ENCODE measurements at places on chromosomes 5 and 9.

- DNase-seq = no peak
Measured at GRCh38 chr5:61084658-61085057, 77.6 kb downstream of the SMIM15 start.

GRCh38 chr9:92974161-92974661, 26.9 kb downstream of the FGD3 start:
- DNase-seq = no peak

GRCh38 chr5:40937075-40937474, 27.8 kb downstream of the C7 start:
- DNase-seq = no peak

DNA sequence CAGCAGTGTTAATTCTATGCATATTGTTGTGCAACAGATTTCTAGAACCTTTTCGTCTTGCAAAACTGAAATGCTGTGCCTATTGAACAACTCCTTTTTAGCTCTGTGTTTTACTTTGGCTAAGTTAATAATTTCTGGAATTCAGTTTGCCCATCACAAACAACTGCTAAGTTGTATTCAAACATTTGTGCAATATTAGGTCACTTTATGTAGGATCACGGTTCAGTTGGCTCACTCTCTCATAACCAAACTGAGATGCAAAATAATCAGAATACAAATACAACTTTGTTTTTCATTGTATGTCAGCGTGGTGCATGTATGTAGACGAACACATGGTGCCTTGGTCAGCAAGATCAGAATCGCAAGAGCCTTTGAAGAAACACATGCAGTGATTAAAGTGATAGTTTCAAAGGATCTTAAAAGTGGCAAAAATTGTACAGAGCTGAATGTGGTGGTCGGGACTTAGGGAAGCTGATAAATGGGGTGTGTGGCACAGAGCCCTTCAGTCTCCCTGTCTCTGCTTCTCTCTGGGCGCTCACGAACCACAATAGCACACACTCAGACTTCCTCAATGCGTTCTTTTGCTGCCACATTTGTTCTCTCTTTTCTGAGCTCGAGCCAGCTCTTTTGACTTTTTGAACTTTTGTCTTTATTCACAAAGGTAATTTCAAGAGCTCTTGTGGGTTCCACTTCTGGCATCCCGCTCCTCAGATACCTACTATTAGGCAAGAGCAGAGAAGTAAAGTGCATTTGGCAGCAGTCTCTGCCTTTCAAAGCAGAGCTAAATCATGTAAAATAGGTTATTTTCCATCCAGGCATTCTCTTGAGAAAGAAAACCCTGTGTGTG, 112.4 kb upstream of the CTSL start:
- no peak for DNase-seq

DNA sequence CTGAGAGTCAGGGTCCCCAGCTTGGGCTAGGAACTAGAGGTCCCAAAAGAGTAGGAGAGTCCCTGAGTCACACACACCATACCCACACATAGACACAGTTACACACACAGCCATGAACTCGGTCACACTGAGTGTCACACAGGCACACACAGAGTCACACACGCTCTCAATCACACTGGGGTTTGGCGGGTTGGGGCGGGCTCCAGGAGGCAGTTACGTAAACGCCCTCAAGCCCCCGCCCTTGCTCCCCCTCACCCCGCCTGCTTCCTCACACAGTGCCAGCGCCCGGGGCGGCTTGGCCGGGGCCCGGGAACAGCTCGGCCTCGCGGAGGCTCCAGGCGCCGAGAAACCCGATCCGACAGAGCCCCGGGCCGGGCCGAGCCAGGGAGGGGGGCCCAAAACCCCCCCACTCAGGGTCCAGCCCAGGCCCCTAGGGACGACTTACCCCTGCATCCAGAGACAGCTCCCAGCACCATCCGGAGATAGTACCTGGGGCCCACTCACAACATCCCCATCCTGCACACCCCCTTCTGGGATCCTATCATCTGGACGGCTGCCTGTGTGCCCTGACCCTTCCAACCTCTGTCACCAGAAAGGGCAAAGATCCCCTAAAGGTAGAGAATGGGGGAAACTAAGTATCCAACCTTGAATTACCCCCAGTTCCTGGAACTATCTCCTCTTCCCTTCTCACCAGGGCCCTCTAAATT, 3.5 kb upstream of the CNTFR start:
- no peak for DNase-seq

- no peak for DNase-seq
Measured at GRCh38 chr9:70285981-70286598, 27.3 kb downstream of the SMC5 start.

DNA sequence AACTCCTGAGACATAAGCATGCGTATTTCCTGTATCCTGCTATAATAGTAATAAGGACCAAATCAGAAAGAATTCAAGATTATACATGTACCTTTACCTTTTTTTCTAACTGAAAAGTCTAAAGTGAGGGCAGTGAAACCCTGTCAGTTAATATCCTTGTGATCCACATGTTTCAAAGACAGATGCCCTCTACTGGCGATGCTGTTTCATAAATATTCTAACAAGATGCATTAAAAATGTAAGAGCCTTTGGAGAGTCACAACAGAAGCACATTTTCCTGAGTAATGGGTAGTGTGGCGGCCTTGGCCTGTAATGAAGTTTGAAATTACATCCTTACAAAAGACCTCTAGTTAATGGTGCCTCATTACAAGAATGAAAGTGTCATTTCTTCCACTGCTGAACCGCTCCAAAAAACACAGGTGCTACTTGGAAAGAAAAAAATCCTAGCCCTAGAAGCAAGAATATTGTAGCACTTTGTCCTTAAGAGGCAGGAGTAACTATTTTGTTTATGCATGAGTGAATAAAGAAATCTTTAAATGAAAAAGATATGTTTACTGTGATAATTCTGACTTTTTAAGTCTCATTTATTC, 232.6 kb downstream of the EPB41L4A start:
- DNase-seq = no peak

DNA sequence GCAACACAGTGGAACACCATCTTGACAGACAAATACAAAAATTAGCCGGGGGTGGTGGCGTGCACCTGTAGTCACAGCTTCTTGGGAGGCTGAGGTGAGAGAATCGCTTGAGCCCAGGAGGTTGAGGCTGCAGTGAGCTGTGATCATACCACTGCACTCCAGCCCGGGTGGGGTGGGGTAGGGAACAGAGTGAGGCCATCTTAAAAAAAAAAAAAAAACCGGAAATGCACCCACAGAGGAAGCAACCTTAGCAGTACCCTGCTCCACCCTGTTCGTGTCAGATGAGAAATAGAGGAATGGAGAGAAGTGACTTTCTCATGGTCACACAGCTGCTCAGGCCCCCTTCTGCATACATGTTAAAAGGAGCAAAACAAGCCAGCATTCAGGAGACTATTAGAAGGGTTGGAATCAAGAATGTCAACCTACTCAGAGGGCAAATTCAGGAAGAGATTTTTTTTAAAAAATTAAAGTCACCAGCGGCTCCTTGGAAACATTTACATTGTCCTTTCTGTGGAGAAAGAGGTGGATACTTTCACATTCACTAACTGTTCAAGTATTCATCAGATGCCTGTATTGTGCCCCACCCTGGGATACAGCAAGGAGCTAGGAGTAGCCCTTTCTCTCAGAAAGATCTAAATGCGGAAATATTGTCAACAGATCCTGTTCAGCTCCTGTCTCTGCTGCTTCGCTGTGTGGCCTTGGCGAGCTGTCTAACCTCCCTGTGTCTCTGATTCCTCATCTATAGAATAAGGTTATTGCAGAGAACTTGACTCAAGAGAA, 41.0 kb downstream of the CYFIP2 start:
- no peak for DNase-seq

GRCh38 chr5:65121880-65122436, 353.2 kb downstream of the CWC27 start:
- no peak for DNase-seq

GRCh38 chr9:70340572-70340971, 73.9 kb downstream of the KLF9 start:
- DNase-seq = no peak

GRCh38 chr5:36418152-36418979, 116.7 kb upstream of the RANBP3L start:
- DNase-seq = no peak

DNA sequence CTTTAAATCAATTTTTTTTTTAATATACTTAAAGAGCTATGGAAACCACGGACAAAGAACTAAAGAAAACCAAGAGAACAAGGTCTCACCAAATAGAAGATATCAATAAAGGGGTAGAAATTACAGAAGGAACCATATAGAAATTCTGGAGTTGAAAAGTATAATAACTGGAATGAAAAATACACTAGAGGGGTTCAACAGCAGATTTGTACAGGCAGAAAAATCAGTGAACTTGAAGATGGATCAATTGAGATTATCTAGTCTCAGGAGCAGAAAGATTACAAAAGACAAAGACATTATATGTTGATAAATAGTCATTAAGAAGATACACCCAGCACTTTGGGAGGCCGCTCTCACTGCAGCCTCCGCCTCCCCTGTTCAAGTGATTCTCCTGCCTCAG, 56.1 kb downstream of the GAPVD1 start:
- no peak for DNase-seq

- no peak for DNase-seq
Measured at GRCh38 chr9:27851858-27852257, 278.6 kb upstream of the C9orf72 start.

DNA sequence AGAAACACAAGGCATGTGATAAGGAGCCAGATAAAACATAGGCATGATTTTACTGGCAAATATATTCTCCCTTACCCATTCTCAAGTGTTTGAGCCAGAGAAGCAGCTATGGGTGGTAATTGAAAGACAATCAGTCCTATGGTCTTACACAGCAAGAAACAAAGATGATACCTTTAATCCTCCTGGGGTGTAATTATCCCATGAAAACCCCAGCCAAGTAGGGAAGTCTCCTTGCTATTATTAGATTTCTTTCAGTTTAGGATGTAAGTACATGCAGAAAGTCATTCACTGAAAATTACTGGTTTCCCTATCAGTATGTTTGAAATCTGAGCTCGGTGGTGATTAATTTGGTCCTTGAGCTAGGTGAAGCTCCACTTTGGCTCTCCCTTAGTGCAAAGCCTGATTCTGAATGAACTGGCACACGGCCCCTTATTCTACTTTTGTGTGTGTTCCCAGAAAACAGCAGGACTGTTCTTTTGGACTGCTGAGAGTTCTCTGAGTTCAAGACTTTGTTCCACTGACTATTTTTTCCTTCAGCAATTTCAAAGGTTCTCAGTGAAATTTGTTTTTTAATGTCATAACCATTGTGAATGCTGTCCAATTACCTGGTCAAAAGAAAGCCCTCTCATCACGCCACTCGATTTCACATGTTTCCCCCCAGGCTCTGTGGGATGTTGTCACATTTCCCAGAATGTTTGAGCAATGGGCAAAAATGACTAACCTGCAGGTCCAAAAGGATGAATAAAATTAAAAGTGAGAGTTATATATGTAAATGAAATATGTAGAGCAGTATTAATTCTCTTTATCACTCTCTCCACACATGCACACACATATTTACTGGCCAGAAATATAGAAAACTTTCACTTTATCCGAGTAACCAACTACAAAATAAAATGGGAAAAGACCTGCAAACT, 343.0 kb downstream of the RAB3C start:
- DNase-seq = no peak

DNA sequence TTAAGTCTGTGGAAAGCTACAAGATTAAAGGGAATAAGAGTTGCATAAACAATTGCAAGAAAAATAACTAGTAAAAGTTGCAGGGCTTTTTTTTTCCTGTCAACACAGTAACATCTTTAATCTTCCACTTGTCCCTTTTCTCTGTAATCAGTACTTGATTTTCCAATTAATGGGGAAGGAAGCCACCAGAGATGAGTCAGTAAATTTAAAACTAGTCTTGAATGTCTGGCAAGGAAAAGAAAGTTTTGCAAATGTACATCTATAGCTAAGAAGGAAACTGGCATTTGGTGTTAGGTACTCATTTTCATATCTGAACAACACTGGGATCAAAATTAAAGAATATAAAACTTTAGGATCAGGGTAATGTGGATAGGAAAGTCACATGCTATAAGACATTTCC, 17.1 kb downstream of the DAP start:
- no peak for DNase-seq

- DNase-seq = no peak
Measured at GRCh38 chr5:24428345-24428744, 216.4 kb downstream of the CDH10 start.

DNA sequence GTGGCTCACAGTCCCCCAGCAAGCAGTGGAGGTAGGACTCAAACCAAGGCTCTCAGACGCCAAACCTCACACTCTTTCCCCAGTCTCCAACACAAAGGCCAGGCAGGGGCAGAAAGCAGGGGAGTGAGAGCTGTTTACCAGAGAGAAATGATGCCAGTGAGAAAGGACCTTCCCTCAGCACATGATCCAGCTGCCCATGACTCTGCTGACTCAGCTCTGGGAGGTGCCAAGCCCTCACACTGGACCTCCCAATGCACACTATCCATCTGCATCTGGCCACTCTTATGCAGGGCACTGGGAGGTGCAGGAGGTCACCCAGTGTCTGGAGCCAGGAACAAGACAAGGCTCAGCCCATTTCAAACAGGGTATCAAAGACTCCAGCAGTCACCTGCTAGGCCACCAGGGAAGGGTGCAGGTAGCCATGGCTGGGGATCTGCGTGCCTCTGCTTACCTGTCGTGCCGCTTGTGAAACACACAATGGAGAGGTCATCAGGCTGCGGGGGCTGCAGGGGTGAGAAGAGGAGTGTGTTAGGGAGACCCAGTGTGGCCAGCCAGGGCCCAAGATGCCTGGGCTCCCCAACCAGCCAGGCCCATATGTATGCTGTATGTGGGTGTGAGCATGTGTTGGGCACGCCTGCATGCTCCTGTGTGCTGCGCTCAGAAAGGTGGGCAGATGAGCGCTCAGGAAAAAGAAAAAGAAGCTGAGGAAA, 26.3 kb downstream of the ACSL6 start:
- no peak for DNase-seq

GRCh38 chr5:73915345-73915744, 289.3 kb downstream of the ARHGEF28 start:
- DNase-seq = no peak

DNA sequence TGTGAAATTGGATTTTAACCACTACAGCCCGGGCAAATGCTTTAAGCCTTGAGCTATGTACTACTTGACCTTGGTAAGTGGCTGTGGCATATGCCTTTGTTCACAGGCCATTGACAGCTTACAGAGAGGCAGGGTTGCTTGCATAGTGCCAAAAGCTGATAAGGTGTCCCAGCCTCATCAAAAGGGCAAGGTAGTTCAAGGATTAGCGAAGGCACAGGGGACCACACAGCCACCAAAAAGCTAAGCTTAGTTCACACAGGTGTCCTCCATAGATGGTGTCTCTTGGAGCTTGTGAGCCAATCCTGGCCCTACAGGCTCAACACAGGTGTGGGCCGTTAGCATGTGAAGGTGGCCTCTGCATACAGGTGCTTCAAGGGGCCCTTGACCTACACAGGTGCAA, 86.8 kb downstream of the ZNF622 start:
- no peak for DNase-seq
